ENCODE measurements at places on chromosomes 1 and 21.

GRCh38 chr1:23178950-23179349, 10.3 kb upstream of the LUZP1 start:
- DNase-seq: no peak

GRCh38 chr1:243597383-243597782, 252.7 kb downstream of the AKT3 start:
- DNase-seq: peak; percentile 28

GRCh38 chr1:177984136-177984525, 14.3 kb upstream of the SEC16B start:
- DNase-seq: no peak

GRCh38 chr1:23020706-23021405, 1.6 kb downstream of the KDM1A start:
- DNase-seq: no peak

GRCh38 chr1:242568666-242569065, 44.2 kb upstream of the PLD5 start:
- no peak for DNase-seq

DNA sequence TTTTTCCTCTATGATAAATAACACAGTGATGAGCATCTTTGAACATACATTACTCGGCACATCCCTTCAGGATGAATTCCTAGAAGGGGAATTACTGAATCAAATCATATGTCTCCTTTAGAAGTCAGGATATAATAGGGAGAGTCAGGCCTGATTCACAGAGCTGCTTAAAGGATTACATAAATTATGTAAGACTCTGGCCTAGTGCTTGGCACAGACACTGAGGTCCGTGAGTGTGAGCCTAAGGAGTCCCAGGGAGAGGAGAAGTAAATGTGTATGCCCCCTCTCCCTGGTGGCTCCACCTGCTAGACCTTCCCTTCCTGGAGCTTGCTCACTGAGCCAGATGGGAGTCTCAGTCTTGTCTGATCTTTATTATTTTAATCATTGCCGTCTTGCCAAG, 8.6 kb upstream of the FOXE3 start:
- DNase-seq: no peak
